Activated CD8-positive, alpha-beta memory T cell treated with anti-CD3 and anti-CD28 coated beads, Interleukin-2, amount 50 U/mL, for 4 hours (primary cell): ENCODE measurements at places on chromosomes 1 and 21.

DNA sequence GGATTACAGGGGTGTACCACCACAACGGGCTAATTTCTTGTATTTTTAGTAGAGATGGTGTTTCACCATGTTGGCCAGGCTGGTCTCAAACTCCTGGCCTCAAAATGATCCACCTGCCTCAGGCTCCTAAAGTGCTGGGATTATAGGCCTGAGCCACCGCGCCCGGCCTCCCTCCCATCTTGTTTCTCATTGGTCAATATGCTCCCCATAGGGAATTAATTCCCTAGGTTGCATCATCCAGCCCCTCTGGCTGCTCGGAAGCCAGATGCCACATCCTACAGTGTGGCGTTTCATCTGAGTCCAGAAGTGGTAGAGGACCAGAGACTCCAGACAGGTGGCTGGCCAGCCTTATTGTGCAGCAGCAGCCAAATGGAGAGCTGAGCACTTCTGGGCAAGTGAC is 11.5 kb upstream of the VASH2 start:
- DNase-seq = no peak

- no peak for DNase-seq
Observed at GRCh38 chr1:98322086-98322485, 339.4 kb upstream of the SNX7 start.

GRCh38 chr1:169305948-169306347 is 61.6 kb downstream of the NME7 start:
- no peak for DNase-seq

DNA sequence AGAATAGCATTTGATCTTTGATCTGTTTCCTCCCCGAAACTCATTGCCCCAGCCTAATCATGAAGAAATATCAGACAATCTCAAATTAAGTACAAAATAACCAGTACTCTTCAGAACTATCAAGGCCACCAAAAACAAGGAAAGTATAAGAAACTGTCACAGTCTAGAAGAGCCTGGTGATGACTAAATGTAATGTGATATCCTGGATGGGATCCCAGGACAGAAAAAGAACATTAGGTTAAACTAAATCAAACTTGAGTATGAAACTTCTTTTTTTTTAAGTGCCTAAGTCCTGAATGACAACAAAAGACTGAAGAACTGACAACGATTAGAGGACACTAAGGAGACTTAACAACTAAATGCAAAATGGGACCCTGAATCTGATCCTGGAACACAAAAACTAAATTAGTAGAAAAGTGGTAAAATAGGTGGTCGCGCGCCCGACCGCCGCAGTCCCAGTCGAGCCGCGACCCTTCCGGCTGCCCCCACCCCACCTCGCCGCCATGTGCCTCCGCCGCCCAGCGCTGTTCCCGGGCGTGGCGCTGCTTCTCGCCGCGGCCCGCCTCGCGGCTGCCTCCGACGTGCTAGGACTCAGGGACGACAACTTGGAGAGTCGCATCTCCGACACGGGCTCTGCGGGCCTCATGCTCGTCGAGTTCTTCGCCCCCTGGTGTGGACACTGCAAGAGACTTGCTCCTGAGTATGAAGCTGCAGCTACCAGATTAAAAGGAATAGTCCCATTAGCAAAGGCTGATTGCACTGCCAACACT is 5.5 kb upstream of the PRKAB2 start:
- DNase-seq = no peak

DNA sequence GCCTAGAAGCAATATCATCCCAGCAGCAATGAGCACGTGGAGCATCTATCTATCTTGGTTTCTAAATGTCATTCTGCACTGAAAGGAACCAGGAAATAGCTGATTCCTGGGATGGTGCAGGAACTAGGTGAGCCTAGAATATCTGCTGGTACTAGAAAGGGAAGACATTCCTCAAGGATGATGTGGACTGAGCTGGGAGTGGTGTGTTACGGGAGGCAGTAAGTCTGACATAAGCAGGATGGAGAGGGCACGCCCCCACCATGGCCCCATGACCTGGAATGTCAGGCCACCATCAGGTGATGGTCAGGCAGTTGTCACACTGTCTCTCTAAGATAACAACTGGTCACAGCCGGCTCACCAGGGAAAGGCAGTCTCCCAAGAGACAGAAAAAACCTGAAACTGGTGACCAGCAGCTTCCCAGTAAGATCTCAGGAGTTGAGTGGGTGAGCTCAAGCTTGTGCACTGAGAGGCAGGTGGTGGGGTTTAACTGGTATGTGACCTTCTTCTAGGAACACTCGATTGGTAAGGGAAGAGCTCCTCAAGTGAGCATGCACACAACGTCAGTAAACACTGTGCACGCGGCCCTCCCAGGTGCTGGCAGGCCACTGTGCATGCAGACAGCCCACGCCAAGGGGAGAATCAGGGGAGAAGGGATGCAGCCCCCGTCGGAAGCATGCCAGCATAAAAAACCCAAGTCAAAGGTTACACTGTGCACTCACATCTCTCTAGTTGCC is 148.7 kb downstream of the ADSS2 start:
- no peak for DNase-seq

GRCh38 chr1:101153692-101154091 is 83.1 kb upstream of the S1PR1 start:
- DNase-seq = no peak

DNA sequence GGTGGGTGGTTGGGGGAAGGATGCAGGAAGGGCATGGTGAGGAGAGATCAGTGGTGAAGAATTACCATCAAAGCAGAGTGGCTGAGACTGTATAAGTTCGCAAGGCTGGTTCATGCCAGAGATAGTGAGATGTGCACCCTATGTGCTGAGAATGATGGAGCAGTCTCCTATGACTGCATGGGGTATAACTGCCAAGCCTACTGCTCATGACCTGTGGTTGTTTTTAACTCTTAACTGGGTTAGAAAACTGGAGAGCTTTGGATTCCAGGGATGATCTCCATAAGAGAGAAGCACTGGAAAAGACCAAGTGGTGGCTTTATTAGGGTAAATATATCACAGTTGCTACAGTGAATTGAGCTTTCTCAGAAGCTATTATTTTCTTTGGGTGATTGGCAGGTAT is 16.2 kb downstream of the WNT2B start:
- no peak for DNase-seq

- DNase-seq = no peak
Observed at GRCh38 chr1:65253800-65254319, 55.5 kb upstream of the DNAJC6 start.

GRCh38 chr21:35349376-35350080 is 300.4 kb upstream of the RUNX1 start:
- no peak for DNase-seq
